ENCODE measurements at places on chromosomes 1 and 21. TPM values are rescaled to one million over a fixed set of nuclear protein-coding genes. Genes with fewer than 3 reads are reported as not detected.

GRCh38 chr21:44286086-44286715 is 525 bp downstream of the AIRE start:
- no peak for DNase-seq

- no peak for DNase-seq
These were observed 95.7 kb upstream of the PALMD start for GRCh38 chr1:99550198-99550597.

DNA sequence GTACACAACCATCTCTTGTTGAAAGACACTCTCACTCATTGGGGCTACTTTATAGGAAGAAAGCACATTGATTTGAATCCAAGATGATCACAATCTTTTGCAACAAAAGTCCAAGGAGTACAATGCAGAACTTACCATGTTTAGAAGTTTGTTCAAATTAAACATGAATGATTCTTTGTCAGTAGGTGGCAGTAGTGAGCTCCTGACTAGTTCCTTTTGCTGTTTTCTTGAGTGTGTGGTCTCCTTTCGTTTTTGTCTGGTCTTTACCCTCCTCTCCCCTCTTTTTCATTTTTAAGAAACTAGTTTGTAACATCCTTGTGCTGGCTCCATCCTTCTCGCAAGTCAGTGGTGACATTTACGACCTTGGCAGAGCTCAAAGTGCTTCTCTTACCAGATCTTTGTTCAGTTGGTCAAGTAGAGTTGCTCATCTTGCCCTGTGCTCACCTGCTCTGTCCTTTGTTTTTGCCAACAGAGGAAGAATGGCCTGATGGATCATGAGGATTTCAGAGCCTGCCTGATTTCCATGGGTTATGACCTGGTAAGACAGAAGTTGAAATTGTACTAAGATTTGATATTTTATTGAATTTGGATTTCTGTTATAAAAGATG is 35.7 kb upstream of the MTR start:
- peak; percentile 46 for DNase-seq

- DNase-seq: no peak
These were observed 12.7 kb downstream of the PAX7 start for GRCh38 chr1:18643154-18644012.

DNA sequence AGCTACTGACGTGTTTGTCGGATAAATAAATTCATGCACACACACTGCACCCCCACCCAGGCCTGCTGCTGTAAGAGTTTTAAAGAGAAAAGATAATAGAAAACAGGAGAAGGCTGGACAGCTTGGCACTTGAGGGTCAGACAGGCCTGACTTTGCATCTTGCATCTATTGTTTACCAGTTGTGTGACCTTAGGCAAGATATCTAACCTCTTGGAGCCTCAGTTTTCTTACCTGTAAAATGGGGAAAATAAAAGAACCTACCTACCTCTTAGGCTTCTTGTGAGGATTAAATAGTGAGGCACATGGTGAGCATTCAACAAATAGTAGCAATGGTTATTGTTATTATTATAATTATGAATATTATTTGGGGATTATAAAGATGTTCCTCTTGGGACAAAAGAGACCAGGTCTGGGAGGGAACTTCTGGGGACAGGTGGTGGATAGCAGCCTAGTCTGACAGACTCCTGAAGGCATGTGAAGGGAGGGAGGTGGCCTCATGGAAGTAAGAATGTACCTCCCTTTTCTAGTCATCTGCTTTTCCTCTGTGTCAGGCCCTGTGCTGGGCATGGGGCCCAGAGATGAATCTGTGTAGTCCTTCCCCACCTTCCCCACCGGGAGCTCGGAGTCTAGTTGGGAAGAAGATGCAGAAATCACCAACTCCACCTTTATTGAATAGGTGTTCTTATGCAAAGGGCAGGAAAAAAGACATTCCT is 18.3 kb upstream of the EPB41 start:
- peak; percentile 28 for DNase-seq

GRCh38 chr1:192235127-192235526 is 76.9 kb downstream of the RGS18 start:
- no peak for DNase-seq

- no peak for DNase-seq
These were observed 166.6 kb downstream of the ZC3H11B start for GRCh38 chr1:219446288-219446687.

GRCh38 chr1:162228586-162228985 is 148.1 kb downstream of the SPATA46 start:
- no peak for DNase-seq

DNA sequence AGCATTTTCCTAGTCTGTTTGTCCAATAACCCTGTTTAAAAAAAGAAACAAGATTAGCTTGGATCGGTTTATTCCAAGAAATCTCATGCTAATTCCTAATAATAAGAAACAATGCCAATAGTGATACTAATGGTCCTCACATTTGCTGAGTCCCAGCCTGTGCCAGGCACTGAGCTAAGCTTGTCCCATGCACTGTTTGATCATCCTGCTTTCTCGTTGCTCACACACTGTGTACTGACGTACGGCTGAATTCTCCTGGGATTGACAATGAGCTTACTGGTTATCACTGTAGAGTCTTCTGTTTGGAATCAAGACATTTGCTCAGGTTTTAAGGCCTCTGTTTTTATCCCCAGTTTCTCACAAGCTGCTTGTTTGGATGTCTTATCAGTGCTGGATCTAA is 71.1 kb downstream of the CACNA1E start:
- no peak for DNase-seq

DNA sequence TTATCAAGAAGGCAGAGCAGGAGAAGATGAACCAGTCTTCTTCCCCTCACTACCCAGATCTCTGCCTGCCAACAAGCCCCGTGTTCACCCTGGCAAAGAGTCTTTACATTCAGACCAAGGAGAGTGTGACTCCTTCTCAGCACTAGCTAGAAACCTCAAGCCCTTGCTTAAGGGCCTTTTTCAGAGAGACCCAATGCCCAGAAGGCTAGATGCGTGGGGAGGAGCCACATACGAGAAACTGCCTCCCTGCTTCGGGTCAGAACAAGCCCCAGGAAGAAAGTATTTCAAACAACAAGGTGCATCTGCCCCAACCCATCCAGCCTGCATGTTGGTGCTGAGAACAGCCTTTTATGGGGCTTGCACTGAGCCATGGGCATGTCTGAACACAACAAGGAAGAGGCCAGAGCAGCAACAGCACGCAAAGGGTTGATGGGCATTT is 152.7 kb upstream of the CAMK1G start:
- no peak for DNase-seq

GRCh38 chr1:159921700-159922504 is 3.4 kb downstream of the TAGLN2 start:
- DNase-seq: no peak

GRCh38 chr1:187819086-187819485 is 990.3 kb downstream of the PLA2G4A start:
- DNase-seq: no peak

- DNase-seq: no peak
These were observed 107.7 kb downstream of the MAB21L3 start for GRCh38 chr1:116218922-116219321.

GRCh38 chr1:56817716-56818463 is 1.3 kb downstream of the FYB2 start:
- DNase-seq: no peak

GRCh38 chr1:42680055-42680454 is 2.2 kb upstream of the YBX1 start:
- no peak for DNase-seq

DNA sequence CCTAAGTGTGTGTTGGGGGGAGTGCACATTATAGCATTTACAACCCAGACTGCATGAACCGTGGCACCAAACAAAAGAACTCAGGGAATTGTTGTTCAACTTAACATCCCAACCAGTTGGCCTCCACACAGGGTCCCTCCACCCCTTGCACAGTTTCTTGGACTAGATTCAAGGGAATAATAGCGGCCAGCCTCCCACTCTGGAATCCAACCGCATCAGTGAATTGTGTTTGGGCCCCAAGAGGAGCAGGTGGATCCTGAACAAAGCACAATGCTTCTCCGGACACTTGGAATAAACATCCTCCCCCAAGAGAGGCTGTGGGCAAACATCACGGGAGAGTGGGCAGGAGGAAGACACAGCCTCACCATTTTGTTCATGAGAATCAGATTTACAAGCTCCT is 18.2 kb downstream of the CD34 start:
- DNase-seq: peak; percentile 51

DNA sequence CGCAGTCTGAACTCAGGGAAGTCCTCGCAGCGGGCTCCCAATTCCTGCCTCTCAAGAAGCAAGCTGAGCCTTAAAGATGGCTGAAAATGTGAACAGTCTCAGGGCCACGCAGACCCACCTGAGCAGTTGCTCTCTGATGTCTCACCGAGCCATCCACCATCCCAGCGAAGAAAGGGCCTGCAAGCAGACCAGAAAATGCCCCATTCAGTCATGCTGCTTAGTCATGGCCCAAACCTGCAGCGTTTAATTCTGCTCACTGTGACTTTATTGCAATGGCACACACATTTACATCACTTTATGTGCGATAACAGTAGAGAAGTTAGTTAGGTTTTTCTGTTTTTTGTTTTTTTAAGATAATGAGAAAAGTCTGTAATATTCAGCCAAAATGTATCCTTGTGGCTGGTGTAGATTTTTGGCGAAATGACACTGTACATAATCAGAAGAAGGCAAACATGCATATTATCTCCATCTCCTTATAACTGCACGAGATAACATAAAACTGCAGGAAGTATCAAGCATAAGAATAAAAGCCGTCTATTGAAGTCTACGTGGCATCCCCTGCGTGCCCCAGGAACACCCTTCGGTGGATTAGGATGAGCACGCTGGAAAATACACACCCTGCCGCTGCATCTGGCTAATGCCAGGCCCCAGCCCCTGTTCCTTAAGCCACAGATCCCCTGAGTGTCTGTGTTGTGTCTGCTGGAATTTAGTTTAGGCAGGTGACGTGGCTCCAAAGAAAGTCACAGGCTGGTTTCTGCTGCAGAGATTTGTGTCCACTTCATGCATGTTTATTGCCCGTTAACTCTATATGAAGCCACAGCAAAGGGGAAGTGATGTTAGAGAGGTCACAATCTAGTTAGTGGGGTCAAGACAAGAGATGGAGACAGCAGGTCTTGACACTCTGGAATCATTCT is 119.8 kb upstream of the IRF2BP2 start:
- no peak for DNase-seq

- DNase-seq: no peak
These were observed 56.1 kb upstream of the TLR5 start for GRCh38 chr1:223199094-223199647.

GRCh38 chr21:45011911-45012661 is 62.3 kb upstream of the ADARB1 start:
- peak; percentile 84 for DNase-seq

GRCh38 chr1:111620441-111620971 is 917 bp downstream of the RAP1A start:
- DNase-seq: no peak

- no peak for DNase-seq
These were observed 315.3 kb downstream of the OMA1 start for GRCh38 chr1:58231204-58231603.

DNA sequence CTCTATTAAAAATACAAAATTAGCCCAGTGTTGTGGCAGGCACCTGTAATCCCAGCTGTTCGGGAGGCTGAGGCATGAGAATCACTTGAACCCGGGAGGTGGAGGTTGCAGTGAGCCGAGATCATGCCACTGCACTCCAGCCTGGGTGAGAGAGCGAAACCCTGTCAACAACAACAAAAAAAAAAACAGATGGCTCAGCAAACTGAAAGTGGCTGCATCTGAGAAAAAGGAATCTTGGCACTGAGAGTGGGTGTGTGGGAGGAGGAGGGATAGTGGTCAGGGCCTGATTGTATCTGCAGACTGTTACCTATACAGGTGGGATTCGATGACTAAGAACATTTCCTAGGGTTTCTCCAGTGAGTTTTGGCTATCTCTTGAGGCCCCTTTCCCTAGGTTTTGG is 122.2 kb upstream of the BARHL2 start:
- DNase-seq: no peak

GRCh38 chr1:109772658-109773202 is 9.0 kb upstream of the EPS8L3 start:
- DNase-seq: no peak

DNA sequence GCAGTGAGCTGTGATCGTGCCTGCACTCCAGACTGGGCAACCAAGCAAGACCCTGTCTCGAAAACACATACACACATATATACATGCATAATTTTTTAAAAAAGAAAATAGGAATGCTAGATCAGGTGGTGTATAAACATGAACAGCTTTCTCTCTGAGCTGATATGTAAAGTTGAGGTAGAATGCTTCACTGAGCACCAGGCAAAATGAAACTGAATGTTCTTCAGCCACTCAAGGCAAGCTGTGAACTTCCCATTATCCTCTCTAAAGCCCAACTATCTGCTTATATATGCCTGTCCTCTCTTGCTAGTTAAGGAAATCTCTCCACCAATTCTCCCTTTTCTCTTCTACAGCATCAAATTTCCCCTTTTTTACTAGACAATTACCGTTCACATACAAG is 93.0 kb downstream of the NUF2 start:
- DNase-seq: no peak

DNA sequence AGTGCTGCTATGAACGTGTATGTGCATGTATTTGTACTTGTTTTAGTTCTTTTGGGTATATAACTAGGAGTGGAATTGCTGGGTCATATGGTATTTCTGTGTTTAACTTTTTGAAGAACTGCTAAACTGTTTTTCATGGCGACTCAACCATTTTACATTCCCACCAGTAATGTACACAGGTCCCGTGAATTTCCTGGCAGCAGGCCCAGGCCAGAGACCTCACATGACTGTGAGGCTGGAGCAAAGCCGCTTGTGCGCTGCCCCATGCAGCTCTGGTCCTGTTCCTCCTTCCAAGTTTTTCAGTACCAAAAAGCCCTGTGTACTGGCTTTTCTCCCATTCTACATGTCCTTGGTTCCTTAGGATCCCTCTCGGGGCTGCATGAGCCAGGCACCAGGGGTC is 29.6 kb downstream of the ACOT11 start:
- DNase-seq: peak; percentile 85

DNA sequence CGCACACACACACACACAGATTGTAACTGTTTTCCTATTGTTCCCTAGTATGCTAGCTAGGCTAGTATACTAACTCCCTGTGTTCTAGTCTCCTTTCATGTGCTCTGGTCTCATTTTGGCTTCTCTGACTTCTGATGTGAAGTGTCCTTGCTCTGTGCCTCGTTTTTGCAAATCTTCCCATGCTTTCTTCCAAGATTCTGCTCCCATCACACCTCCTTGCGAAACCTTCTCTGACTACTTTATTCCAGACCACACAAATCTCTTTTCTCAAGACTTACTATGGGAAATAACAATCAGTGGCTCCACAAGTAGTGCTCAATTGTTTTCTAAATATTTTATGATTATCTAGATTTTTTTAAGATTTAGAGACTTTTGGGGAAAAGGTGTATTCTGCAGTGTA is 10.3 kb downstream of the PRRX1 start:
- peak; percentile 75 for DNase-seq

The C1orf53 gene
- 1.9 TPM for total RNA-seq

The OR2M3 gene
- total RNA-seq: not detected

The BMP8B gene
- 0.71 TPM for total RNA-seq

The PWP2 gene
- 2.4 TPM for total RNA-seq

The BRINP2 gene
- total RNA-seq: 0.66 TPM

The KDM5B gene
- 51.9 TPM for total RNA-seq

The CFHR2 gene
- total RNA-seq: not detected

The ADORA1 gene
- total RNA-seq: 2.0 TPM

The ATP1A4 gene
- 0.44 TPM for total RNA-seq

The B3GALT5 gene
- 0.27 TPM for total RNA-seq

The SLC1A7 gene
- total RNA-seq: not detected

The PTPN7 gene
- total RNA-seq: 0.44 TPM

The TPTE gene
- not detected for total RNA-seq

The RAP1A gene
- 19.6 TPM for total RNA-seq

The KCNJ9 gene
- total RNA-seq: 0.09 TPM

The CRYBG2 gene
- 0.22 TPM for total RNA-seq

The LMX1A gene
- 0.84 TPM for total RNA-seq
